ENCODE measurements at places on chromosomes 16 and 17.

DNA sequence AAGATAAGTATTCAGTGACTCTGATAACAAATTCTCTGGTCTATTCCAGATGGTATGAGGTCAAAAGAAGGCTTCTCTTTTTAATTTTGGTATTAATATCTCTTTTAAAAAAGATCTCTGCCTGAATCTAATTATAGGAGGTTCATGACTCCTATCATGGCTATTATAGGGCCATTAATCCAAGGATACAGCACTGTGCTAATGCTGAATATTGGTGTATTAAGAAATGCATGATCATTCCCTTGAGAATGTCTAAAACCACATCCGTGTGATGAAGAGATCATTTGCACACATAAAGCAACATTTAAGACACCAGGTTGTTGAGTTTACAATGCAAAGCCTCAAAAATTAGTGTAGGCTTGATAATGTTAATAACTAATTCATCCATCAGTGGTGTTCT lies 160.4 kb upstream of the MON1B start:
- no peak for DNase-seq

DNA sequence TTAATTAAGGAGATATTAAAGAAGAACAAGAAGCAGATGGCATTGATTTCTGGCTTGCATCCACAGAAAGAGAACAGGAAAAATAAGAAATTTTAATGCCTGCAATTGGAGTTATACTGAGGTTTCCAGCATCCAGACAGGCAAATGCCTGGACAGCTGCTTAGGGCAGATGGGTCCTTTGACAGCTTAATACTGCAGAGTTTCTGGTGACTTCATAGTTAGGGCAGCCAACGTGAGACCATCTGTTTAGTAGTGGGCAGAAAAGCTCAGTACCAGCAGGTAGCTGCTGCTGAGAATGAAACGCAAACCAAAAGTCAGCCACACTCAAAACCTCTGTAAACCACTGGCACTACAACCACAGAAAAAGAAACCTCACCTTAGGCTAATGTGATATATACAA lies 109.8 kb downstream of the CDK5R1 start:
- no peak for DNase-seq

DNA sequence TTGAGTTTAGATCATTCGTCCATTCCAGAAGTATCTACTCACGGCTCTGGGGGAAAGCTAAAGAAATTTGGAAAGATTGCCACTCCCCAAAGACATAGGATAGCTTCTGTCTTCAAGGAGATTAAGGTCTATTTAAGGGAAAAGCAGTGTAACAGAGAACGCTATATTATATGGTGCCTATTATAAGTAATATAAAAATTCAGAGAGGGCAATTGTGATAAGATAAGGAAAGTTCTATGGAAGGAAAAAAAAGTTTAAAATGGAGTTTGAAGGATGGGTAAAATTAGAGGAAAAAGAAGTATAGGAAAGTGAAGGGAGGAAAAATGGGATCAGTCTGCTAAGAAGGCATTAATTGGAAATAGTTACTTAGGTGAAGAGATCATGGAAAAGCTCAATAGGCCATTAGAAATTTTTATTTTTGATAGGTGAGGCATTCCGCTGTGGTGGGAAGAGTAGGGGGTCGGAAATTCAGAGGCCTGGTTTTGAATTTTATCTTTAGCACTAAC lies 690 bp upstream of the CDC27 start:
- no peak for DNase-seq

DNA sequence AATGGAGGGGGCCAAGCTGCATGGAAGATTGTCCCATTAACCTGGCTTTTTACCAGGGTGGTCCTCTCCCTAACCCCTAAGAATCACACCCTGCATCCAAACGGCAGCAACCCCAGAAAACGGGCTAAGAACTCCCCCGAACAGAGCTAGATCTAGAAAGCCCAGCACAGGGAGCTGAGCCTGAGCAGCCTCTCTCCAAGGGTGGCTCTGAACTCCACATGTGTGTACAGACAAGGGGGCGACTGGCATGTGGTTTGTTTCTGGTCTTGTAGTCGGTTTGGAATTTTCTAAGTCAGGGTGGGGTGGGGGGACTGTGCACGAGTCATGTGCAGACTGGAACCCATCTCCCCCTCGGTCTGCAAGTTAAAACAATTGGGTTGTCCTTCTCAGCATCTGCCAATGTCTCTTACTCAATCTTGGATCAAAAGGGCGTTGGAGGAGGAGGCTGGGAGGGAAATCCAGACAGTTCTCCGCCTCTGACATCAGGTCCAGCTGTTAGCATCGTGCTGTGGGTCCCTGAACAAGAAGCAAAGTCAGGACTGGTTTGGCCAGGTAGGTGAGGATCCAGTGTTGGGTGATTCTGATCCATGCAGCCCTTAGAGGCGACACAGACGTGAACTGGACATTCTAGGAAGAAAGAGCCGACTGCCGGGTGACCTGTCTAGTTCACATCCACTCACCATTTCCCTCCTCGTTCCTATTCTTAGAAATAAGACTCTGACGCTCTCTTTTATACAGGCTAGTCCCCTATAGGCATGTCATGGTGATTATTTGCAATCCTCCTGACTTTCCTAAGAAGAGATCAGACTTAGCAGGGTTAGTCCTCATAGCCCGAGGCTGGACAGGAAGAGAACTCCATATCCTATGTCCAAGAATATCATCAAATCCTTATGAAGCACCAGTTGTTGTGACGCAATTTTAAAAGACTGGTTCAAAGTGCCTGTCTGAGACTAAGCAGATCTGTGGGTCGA lies 381.8 kb downstream of the SOX9 start:
- no peak for DNase-seq

- DNase-seq, result no peak
Measured at GRCh38 chr17:45867171-45867570, 22.5 kb downstream of the SPPL2C start.

GRCh38 chr17:39629898-39630297 lies 3.1 kb downstream of the PPP1R1B start:
- no peak for DNase-seq

- no peak for DNase-seq
Measured at GRCh38 chr17:13403982-13404946, 197.5 kb downstream of the HS3ST3A1 start.

GRCh38 chr16:2692948-2693651 lies 10.8 kb downstream of the KCTD5 start:
- no peak for DNase-seq

GRCh38 chr17:75695830-75696271 lies 25.4 kb upstream of the ITGB4 start:
- no peak for DNase-seq

DNA sequence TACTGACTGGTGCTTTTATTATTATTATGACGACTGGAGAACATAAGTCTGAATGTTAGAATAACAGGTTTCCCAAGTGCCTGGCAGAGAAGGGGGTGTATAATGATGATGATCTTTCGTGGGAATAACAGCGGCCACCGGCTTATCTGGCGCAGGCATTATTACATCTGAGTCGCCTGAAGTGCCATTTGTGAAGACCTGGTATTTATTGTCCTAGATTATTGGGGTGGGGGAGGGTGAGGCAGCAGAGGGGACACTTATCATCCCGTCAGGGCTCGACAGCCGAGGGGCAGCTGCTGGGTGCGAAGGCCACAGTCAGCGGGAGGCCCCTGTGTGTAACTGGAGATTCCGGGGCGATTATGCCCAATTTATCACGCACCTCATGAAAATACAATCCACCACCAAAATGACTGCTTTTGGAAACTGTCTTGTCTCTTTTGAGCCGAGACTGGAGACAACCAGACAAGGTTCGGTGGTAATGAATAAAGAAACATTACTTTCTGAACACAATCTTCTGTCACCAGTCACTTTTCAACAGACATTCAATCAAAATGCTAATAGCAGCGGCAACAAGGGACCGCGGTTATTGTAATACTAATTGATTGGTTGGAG lies 199.3 kb downstream of the CCDC182 start:
- no peak for DNase-seq

- DNase-seq, result no peak
Measured at GRCh38 chr16:68470461-68471150, 22.3 kb upstream of the SMPD3 start.

GRCh38 chr17:74642995-74643394 lies 19.5 kb upstream of the CD300E start:
- DNase-seq, result no peak

GRCh38 chr16:8958344-8959167 lies 5.2 kb downstream of the USP7 start:
- no peak for DNase-seq

DNA sequence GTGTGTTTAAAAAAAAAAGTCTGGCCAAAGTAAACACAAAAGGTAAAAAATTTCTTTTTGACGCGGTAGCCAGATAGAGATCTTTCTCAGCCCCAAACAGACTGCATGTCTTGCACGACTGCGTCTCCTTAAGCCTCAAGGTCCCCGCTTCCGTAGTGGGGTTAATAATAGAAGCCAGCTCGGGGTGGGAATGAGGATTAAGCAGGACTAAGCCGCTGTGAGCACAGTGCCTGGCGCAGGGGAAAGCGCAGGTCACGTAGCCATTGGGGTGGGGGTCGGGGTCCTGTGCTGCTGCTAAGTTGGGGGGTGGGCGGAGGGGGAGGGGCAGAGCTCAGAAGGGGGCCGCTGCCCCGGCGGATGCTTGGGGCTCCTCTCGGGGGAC lies 521 bp downstream of the GGA2 start:
- DNase-seq, result peak; percentile 40

- DNase-seq, result no peak
Measured at GRCh38 chr16:62832214-62832613, 796.0 kb upstream of the CDH8 start.

GRCh38 chr17:48162946-48163506 lies 55.5 kb downstream of the SNX11 start:
- no peak for DNase-seq

- no peak for DNase-seq
Measured at GRCh38 chr16:78543023-78543422, 443.6 kb downstream of the WWOX start.

DNA sequence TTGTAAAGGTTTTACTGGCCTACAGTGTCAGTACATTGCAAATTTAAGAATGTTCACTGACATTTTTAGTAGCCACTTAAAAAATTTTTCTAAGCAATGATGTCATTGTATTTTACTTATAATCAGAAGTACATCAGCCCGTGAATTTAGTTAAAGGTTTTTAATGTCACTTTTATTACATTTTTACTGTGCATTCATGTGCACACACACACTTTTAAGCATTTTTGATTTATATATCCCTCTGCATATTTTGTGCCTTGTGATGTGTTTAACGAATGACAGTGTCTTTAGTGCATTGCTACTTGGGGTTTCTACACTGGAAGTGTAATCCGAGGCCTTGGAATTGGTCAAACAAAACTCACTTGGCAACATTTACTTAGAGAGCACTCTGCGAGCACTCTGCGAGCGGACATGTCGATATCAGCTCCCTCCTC lies 190.4 kb downstream of the WWOX start:
- no peak for DNase-seq
